Brain pericyte (primary cell): ENCODE measurements at places on chromosomes 5 and 9.
A peak's percentile ranks its signal among the peaks of the same experiment; 100 is the strongest.

- DNase-seq, result no peak
These were observed 29.7 kb upstream of the ITGA1 start for GRCh38 chr5:52758014-52758413.

- DNase-seq, result no peak
These were observed 178.3 kb downstream of the CAVIN4 start for GRCh38 chr9:100756217-100756616.

DNA sequence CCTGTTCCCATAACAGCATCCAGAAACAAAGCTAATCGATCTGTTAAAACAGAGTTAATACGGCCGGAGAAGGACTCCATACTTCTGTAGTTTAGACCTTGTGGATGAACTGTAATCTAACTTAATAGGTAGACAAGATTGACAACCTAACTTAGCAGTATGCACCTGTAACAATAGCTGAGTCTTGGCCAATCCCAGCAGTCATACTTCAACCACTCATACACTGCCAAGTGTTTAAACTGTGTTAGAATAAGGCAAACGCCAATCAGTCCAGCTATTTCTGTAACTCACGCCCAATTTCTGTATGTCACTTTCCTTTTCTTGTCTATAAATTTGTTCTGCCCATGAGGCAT is 33.7 kb upstream of the MACIR start:
- DNase-seq, result no peak

DNA sequence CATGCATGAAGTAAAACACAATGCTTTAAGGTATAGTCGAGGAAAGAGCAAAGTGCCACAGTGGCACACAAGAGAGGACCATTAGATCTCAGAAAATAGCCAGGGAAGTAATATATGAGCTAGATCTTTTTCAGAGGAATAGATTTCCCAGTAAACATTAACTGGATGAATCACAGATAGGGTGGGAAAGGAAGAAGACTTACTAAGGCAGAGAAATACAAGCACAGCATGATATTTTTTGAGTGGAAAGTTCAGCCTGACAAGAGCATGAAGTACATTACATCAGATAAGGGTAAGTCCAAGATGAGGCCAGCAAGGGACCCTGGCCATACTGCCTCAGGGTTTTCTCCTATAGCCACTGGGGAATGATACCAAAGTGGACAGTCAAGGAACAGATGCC is 804.6 kb upstream of the DMAC1 start:
- no peak for DNase-seq

GRCh38 chr5:168076561-168076991 is 214.9 kb upstream of the WWC1 start:
- DNase-seq, result no peak

GRCh38 chr5:156778139-156778706 is 71.9 kb upstream of the PPP1R2B start:
- no peak for DNase-seq

- DNase-seq, result no peak
These were observed 20.3 kb downstream of the RALGDS start for GRCh38 chr9:133100506-133101355.

DNA sequence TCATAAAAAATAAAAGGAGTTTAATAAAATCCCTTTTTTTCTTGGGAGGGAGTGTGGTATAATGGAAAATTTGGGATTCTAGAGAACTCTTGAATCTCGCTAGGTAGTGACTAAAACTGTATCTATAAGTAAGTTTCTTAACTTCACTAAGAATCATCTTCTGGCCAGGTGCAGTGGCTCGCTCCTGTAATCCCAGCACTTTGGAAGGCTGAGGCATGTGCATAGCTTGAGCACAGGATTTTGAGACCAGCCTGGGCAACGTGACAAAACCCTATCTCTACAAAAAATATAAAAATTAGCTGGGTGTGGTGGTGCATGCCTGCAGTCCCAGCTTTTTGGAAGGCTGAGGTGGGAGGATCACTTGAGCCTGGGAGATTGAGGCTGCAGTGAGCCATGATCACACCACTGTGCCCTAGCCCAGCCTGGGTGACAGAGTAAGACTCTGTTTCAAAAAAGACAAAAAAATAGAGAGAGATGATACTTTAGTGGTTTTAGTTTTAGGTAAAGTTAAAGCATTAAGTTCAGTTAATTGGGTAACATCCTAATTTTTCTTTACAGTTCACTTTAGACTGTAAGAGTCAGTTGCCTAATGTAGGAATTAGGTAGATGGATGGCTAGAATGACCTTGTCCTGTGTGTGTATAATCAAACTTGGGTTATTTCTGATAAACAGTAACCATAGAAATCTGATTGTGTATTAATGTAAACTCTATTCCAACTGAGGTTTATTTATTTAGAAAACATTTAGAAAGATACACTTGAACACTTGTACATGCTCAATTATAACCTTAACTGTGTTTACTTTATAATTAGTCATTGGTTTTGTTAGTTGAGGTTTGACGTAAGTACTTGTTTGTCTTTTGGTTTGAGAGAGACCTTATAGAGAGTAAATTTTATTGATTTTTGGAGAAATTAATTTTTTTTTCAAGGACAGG is 17.8 kb downstream of the UNC13B start:
- no peak for DNase-seq

- no peak for DNase-seq
These were observed 15.7 kb downstream of the UNC13B start for GRCh38 chr9:35177520-35177919.

- peak; percentile 64 for DNase-seq
These were observed at the start of gene TMEM8B for GRCh38 chr9:35829084-35829763. Gene TMEM8B, plus strand, starts transcription at chr9:35829228. Its CDS starts 220 bp downstream, at chr9:35829448.

- DNase-seq, result no peak
These were observed 187.1 kb downstream of the MEF2C start for GRCh38 chr5:88695931-88696330.

- no peak for DNase-seq
These were observed 92.3 kb downstream of the LMX1B start for GRCh38 chr9:126705767-126706697.

DNA sequence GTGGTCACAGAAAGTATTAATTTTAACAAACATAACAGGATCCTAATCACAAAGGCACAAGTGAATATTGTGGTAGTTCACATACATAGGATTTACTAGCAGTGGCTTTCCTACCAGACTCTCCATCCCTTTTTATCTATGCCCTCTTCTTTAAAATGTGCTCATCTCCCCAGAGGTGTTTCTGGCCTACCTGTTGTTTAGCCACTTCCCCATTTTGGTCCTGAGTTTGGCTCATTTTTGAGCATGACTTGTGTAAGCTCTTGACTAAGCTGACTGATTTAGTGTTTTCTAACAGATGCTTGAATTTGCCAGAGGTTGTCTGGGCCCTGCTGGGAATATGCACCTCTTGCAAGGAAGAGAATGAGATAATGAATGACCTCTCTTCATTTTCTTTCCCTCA is 517.7 kb upstream of the CLINT1 start:
- no peak for DNase-seq

GRCh38 chr9:119302988-119303698 is 66.1 kb downstream of the BRINP1 start:
- no peak for DNase-seq

GRCh38 chr9:34519321-34520020 is 3.3 kb downstream of the ENHO start:
- no peak for DNase-seq

DNA sequence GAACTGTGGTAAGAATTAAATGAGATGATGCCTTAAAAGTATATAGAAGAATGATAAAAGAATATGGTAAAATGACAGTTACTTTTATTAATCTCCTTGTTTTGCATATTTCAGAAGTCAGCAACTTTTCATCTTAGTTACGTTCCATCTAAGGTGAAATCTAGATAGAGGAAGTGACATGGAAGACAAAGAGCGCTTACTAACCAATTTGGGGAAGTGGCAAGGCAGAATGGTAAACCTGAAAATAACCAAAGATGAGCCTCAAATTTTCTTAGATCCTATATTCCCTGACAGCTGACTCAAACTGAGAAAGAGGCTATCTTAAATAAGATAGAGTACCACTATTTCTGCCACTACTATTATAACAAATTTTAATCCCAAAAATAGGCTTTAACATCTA is 52.5 kb downstream of the FGF10 start:
- DNase-seq, result no peak

DNA sequence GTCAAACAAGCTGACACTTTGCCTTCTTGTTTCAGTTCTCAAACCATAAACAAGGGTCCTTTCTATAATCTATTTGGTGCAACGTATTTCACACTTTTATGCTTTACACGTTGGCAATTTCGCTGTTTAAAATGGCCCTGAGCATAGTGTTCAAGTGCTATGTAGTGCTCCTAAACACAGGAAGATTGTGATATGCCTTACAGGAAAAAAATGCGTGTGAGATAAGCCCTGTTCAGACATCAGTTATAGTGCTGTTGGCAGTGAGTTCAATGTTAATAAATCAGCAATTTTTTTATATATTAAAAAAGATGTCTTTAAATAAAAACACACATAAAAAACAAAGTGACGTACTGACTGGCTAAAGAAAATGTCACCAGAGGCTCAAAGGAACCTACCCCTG is 23.9 kb downstream of the CLINT1 start:
- DNase-seq, result no peak

DNA sequence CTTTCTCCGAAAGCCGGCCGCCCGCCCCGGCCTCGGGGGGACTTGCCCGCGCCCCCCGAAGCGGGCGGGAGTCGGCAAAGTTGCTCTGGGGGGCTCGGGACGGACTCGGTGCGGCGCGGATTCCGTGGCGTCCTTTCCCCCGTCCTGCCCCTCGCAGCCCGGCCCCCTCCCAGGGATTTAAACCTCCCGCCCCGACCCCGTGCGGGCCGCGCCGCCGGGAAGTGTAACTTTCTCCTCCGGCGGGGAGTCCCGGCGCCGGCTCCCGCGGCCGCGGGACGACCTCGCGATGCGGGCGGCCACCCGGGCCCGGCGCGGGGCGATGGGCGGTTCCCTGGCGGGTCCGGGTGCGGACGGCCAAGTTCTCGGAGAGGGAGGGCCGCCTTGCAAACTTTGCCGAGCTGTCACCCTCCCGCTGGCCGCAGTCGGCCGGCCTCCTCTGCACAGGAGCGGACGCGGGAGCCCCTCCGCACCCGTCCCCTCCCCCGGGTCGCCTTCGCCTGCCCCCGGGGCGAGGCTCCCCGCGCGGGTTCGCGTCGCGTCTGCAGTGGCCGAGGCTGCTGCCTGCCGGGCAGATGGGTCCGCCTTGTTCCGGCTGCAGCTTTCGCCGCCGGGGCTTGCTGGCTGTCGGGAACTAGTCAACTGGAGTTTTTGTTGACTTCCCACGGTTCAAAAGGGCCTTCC is 732 bp downstream of the PBX3 start:
- no peak for DNase-seq

GRCh38 chr5:77146896-77147295 is 59.8 kb upstream of the ZBED3 start:
- DNase-seq, result no peak

DNA sequence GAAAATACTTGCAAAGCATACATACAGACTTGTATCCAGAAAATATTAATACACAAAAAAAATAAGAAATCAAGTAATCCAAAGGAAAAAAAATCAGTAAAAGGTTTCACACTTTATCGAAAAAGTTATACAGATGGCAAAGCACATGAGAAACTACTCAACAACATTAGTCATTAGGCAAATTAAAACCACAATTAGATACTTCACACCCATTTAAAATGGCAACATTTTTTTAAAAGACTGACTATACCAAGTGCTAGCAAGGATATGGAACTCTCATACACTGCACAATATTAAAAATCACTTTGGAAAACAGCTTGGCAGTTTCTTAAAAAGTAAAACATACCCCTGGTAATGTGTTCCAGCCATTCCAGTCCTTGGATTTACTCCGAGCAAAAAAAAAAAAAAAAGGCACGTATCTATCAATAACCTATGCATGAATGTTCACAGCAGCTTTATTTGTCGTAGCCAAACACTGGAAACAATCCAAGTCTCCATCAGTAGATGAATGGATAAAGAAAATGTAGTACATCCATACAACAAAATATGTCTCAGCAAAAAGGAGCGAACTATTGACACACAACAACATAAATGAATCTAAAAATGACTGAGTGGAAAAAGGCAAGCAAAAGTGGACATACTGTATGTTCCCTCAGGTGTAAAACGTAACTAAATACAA is 66.0 kb downstream of the GNAQ start:
- no peak for DNase-seq

DNA sequence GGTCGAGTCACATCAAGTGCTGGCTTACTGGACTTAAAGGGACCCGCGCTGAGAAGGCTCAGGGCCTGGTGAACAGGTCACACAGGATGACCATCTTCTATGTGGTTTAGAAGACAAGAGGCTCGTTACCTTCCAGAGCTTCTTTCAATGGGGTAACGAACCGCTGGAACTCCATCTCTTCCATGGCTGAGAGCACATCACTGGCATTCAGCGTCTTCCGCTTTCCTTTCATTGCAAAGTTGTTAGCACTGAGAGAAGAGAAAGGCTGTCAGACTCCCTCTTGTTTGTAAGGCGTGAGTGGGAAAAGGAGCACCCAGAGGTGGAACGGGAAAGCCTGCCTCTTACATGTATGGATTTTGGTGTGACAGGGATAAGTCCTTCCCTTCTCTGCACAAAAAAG is 994 bp downstream of the POLE3 start:
- DNase-seq, result no peak

DNA sequence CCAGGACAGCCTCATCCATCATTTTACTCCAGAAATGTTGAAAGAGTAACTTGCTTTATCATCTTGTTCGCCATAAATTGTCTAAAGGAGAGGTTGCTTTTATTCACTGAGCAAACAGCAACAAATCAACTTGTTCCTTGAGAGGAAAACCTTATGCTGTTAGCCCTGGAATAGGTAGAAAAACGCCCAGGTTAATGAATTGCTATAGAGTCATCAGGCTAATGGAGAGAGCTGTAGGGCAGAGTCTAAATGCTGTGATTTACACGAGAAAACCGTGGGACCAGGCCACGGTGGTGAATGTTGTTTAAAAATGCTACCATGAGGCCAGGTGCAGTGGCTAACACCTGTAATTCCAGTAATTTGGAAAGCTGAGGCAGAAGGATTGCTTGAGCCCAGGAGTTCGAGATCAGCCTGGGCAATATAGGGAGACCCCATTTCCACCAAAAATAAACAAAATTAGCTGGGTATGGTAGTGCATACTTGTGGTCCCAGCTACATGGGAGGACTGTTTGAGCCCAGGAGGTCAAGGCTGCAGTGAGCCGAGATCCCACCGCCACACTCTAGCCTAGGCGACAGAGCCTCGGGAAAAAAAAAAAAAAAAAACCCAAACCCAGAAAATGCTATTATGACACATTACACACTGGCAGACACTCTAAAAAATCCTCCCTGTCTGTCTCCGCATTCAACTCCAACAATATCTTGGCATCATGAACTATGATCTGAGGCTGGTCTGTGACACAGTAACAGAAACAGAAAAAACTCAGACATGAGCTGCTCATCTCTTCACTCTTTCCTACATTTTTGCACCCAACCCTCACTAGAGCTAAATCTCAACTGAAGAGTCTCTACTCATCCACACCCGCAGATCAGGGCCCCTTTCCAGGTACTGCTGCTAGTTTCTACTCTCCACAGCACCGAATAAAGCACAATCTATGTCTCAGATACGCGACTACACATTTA is 118.6 kb upstream of the RETREG1 start:
- no peak for DNase-seq
